ENCODE measurements at places on chromosomes 2 and 18.

DNA sequence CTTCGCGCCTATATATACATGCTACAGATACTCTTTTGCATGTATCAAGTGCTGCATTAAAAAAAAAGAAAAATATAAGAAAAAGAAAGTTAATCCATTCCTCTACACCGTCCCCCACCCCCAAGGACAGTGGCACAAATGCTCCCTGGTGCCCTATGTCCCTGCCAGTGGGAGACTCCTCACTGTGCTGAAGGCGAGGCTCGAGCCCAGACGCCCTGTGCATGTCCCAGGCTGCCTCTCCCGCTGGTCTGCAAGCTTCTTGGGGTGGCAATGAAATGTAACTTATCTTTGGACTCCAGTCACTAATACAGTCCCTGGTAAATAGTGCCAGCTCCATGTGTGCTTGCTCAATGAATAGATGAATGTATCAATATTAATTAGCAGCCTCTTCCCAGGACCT is 185.6 kb upstream of the SMAD2 start:
- DNase-seq: no peak

DNA sequence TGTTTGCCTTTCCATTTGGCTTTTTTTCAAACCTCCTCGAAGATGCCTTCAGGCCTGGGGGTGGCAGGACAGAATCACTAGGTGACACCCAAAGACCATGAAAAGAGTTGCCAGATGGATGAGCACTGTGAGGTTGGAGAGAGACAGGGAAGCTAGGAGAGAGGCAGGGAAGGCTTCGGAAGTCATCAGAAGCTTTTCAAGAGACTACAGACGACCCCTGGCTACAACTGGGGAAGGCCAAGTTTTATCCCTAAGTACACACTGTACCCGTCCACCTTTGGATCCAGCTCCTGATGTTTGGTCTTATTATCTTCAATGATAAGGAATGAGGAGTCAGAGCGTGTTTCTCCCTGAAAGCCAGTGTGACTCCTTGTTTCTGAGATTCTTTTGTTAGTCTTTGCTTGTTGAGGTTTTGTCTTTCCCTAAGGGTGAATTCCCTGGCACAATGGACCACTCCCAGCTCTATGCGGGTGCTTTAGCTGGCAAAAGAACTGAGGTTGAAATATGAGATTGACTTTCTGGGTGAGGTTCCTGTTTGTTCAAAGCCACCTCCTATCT is 33.4 kb upstream of the SLC9A2 start:
- no peak for DNase-seq

- no peak for DNase-seq
These were observed 48.6 kb downstream of the ETAA1 start for GRCh38 chr2:67445652-67446268.

DNA sequence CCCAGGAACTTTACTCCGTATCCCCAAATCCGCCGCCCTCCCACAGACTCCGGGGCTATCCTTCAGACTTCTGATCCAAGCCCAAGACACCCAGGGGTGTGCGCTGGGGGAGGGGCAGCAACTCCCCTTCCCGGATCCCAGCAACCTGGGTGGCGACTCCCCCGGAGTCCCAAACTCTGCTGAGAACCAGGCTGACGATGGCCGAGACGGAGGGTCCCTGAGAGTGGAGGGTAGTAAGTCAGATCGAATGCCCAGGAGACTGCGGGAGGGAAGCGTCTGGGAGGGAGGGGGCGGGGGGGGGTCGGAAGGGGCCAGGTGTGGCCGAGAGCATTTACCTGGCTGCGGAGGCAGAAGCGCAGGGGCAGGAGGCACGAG is 7.0 kb upstream of the TNS1 start:
- DNase-seq: peak; percentile 47

DNA sequence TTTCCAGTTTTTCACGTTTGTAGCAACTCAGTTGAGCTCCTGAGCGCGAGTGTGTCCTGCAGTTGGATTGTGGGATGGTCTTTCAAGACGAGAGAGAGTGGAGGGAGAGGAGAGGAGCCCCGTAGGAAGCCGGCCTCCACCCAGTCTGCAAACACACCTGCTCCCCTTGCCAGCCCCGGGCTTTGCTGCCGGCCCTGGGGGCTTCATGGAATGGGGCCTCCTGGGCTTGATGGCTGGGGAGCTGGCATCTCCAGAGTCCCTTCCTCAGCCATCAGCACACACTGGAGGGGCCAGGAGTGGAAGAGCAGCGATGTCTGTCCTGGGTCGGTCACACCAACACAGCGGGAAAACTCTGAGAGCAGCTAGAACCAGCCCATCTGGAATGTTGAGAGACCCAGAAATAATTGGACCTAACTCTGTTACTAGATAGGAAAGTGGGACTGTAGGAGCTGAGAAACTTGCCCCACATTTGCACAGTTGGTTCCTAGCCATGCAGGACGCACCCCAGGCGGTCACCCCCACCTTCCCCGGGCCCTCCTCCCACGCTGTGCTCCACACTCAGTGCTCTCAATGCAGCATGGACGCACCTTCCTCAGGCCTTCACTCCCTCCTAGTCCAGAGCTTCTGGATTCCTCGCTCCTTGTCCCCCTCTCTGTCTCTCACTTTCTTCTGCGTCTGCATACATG is 69.6 kb downstream of the PTGR3 start:
- no peak for DNase-seq

- DNase-seq: no peak
These were observed 60.3 kb downstream of the FARSB start for GRCh38 chr2:222595581-222595980.

DNA sequence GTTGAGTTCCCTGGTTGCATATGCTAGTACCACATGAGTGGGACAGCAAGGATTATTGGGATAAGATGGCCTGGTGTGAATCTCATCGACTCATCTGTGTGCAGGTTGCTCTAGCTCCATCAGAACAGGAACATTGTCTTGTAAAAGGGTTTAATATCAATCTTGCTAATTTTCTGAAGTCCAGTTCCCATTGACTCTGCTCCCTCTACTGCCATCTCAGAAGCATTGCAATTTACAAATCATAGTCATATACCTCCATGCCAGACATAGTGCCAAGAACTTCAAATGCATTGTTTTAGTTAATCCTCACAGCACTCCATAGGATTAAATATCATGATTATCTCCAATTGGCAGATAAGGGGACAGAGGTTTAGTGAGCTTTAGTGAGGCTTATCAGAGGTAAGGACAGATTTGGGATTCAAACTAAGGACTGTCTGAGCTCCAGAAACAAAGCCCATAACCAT is 4.8 kb upstream of the STAT4 start:
- no peak for DNase-seq

- no peak for DNase-seq
These were observed 83.8 kb downstream of the EDAR start for GRCh38 chr2:108905176-108905575.

DNA sequence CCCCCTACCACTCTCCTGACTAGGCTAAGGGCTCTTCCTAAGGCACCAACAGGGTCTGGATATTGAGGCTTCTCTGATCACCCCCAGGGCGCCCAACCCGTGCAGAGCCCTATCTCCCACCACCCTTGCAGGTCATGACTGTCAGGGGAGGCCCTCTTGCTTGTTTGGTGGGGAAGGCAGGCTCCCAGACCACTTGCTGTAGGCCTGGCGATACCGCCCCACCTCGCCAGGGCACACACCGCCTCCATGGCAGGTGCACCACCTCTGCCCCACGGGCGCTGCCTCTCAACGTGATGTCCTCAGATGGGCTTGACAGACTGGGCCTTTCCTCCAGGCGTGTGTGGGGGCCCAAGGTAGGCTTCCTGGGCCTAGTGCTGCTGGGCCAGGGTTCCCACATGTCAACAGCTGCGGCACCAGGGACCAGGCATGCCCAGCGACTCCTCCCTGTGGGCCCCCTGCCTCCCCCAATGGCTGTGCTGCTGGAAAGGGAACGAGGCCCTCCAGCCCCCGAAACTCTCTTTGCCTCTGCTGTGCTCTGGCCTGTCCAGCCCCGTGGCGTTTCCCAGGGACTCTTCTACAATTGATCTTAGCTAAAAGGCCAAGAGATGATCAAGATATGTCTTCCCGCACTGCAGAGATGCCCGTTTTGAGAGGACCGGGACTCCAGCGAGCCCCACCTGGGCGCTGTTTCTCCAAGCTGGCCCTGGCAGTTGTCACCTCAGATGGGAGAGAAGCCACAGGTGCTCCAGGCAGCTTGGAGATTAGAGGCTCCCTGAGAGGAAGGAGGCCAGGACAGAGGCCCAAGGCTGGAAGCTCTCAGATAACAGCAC is 7.5 kb downstream of the NPPC start:
- no peak for DNase-seq

DNA sequence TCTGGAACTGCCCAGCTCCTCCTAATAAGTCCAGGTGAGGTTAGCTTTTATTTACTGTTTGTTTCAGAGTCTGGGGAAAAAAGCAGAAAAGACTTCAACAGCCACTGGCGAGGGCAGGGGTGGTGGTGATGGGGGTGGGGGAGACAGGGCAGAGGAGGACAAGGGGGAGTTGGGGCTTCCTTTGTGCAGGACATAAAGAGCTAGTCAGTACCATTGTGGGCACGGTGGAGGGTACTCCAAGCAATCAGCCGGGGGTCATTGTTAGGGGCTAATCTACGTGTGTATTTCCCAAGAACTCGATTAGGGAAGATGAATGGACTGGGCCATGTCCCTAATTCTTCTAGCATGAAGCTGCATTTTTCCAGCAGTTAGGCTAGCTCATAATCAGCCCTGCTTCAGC is 2.8 kb upstream of the RAX start:
- DNase-seq: no peak

GRCh38 chr2:80786584-80786983 is 482.0 kb upstream of the LRRTM1 start:
- no peak for DNase-seq

GRCh38 chr2:9280224-9280623 is 73.6 kb downstream of the ASAP2 start:
- DNase-seq: no peak

GRCh38 chr18:37242091-37242490 is 323.5 kb downstream of the CELF4 start:
- no peak for DNase-seq

- no peak for DNase-seq
These were observed 256.6 kb downstream of the LOXHD1 start for GRCh38 chr18:46400449-46400848.

DNA sequence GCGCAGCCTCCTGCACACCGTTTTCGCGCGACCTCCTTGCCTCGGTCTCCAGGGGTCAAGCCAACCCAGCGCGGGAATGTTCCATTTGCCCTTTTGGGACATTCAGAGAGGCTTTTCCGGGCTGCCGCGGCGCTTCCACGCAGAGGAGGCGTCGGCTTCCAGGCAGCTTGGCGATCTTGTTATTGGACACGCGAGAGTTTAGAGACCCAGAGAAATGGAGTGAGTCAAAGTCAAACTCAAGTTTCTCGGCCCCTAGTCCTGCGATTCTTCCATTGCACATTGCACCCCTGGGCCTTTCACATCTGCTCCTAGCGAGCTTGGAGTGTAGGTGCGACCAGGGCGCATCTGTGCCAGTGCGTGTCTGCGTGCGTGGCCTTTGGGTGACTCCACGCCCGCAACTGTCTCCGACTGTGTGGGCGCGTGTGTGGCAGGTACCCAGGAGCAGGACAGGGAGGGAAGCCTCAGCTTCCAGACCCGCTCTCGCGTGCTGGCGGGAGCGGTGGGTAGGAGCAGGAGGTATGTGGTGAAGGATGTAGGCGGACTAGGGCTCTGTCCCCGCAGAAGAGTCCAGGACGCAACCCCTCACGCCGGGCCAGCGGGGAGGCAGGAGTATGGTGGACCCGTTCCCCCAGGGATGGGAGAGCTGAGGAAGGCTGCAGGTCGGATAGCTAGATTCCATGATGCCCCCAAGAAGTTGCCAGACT is 13.5 kb downstream of the SIX3 start:
- no peak for DNase-seq

GRCh38 chr2:60556576-60557485 is 3.4 kb upstream of the BCL11A start:
- DNase-seq: no peak

DNA sequence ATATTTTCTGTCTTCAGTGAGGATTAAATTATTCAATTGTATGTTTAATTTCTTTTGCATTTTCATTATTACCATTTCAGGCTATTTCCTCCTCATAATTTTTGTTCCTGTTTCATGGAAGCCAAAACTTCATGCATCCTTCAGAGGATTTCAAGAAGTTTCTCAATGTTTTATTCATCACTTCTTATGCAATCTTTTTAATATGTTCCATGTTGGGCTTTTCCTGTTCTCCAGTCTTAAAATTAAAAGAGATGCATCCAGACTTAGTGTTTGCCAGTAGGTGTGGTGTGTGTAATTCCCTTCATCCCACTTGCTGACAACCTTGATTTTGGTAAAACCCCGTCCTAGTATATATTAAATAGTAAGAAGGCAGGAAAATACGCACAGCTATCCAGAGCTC is 190.0 kb downstream of the EN1 start:
- no peak for DNase-seq

GRCh38 chr2:45640576-45640975 is 10.9 kb upstream of the PRKCE start:
- DNase-seq: no peak

GRCh38 chr2:67854103-67854743 is 208.6 kb downstream of the C1D start:
- DNase-seq: no peak

GRCh38 chr2:49332415-49332814 is 178.1 kb upstream of the FSHR start:
- DNase-seq: no peak

GRCh38 chr2:235377176-235377575 is 116.7 kb upstream of the AGAP1 start:
- no peak for DNase-seq

GRCh38 chr2:222672068-222672401 is 577 bp downstream of the MOGAT1 start:
- no peak for DNase-seq

- DNase-seq: no peak
These were observed 11.9 kb downstream of the PPP3R1 start for GRCh38 chr2:68240446-68240845.

- no peak for DNase-seq
These were observed 154.4 kb upstream of the GCFC2 start for GRCh38 chr2:75865083-75865482.

DNA sequence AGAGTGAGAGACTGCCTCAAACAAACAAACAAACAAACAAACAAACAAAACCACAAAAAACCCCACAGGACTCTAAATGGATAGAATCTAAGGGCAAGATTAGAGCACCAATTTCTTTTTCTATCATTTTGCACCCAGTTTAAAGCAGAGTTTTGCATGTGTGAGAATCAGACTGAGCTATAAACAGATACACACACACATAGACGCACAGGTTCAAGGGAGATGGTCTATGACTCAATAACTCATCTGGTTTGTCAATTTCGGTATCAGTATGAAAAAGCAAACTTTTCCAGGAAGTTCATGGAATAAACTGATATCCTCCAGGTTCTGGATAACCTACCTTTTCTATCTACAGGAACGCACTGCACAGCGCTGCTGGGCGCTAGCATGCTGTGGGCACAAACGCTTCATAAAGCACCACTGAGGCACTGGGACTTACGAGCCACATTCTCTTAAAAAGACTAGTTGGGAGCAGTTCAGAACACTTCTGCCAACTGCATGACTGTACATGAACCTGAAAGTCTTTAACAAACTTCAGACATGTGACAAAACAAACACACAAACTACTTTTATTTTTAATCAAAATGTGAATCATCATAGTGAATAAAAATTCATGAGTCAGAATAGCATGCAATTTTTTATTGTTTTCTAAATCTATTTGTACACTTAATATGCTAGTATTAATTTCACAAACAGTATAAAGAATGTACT is 46.6 kb downstream of the ID2 start:
- DNase-seq: no peak

- DNase-seq: no peak
These were observed 75.1 kb downstream of the SPRED2 start for GRCh38 chr2:65357095-65357958.

All from right hindlimb (tissue), 1 donor.